ENCODE measurements at places on chromosomes 3 and 15. TPM values are rescaled to one million over a fixed set of nuclear protein-coding genes. Genes with fewer than 3 reads are reported as not detected.

CYP8B1 gene
- polyA plus RNA-seq: not detected

SAMD7 gene
- not detected for polyA plus RNA-seq

SLC51B gene
- polyA plus RNA-seq: not detected

STOML1 gene
- polyA plus RNA-seq: 8.6 TPM

TIMP4 gene
- not detected for polyA plus RNA-seq

SPINK8 gene
- polyA plus RNA-seq: not detected

UPK1B gene
- polyA plus RNA-seq: not detected

GPR62 gene
- polyA plus RNA-seq: not detected

CD200R1 gene
- polyA plus RNA-seq: 14.3 TPM

AQR gene
- 14.8 TPM for polyA plus RNA-seq

HRG gene
- not detected for polyA plus RNA-seq

CCDC12 gene
- 114 TPM for polyA plus RNA-seq

ZCWPW2 gene
- 0.66 TPM for polyA plus RNA-seq

ADAMTS7 gene
- polyA plus RNA-seq: not detected

C2CD4A gene
- not detected for polyA plus RNA-seq

KBTBD13 gene
- polyA plus RNA-seq: not detected

ADCY5 gene
- polyA plus RNA-seq: 0.02 TPM

SEMA5B gene
- not detected for polyA plus RNA-seq

Measured in CD8-positive, alpha-beta memory T cell (primary cell).